Colonic mucosa (tissue), 4 donors: ENCODE measurements at places on chromosomes 3 and 15.

GRCh38 chr3:11140030-11140712 lies 14.1 kb upstream of the HRH1 start:
- peak; percentile 87 for DNase-seq

GRCh38 chr15:60795889-60796288 lies 316.9 kb upstream of the ICE2 start:
- no peak for DNase-seq

DNA sequence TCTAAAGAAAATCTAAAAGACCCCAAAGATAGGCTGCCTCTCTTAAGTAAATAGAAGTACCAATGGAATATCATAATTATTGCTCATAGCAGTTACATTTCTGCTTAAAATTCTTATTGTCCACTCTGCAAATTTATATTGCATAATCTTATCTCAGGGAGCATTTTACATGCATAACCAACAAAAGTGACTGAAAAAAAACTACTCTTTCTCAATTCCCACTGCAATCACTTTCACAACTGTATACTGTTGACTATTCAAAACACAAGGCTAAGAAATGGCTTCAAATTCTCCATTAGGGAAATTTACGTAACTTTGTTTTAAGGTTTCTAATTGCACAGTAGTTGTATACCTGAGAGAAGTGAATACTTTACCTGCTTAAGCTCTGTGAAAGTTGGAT lies 56.3 kb downstream of the HMG20A start:
- no peak for DNase-seq

- no peak for DNase-seq
These were observed 163.8 kb upstream of the CMC1 start for GRCh38 chr3:28077572-28077971.

DNA sequence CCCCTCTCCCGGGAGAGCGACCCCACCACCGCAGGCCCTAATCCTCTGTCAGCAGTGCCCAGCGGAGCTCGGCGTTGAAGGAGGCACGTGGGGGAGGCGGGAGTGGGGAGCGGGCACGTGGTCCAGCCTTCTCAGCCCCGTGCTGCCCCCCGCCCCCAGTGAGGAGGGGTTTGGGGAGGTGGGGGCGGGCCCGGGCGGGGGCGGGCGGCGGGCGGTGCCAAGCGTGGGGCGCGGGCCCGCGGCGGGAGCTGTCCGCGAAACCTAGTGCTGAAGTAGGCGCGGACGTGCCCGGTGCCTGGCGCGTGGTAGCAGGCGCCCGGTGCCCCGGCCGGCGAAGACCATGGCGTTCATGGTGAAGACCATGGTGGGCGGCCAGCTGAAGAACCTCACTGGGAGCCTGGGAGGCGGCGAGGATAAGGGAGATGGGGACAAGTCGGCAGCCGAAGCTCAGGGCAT lies at the start of gene CPLX3:
Gene CPLX3 (plus strand): TSS at position 264 of the 456 bp plus-strand sequence. CDS start 77 bp downstream, at position 341.
- no peak for DNase-seq

DNA sequence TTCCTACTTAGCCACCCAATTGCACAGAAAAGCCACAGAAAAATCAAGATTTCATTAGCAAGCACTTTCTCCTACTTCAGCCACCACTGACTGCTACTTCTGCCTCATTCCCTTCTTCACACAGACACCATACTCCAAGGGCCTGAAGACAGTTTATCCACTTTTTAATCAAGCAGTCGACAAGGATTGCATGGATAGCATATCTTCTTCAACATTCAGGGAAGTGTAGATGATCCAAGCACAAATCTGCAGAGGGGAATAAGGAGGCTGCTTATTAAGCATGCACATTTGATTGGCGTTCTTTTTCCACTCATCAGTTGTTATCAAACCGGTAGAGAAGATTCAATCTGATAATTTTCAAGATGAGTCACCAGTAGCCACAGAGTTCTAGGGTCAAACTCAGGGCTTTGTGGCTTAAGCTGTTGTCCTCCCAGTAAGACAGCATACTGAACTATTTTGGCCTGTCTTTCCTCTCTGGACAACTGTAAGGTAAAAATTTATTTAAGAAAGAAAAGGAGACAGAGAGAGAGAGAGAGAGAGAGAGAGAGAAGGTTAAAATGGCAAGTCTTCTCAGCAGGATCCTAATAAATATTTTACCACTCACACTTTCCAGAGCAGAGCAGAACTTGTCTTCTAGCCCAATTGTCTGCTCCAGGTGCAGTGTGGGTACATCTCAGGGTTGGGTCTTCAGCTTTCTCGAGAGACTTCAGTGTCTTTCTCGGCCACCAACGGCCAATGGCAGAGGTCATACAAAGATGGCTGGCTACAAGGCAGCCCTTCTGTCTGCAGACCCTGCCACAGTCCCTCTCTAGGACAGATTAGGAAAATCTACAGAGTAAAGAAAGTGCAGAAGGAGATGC lies 80.6 kb upstream of the BHLHE40 start:
- DNase-seq, result no peak

- DNase-seq, result no peak
These were observed 531 bp upstream of the BLOC1S6 start for GRCh38 chr15:45586601-45587094.

- DNase-seq, result no peak
These were observed 1.2 kb downstream of the CHMP2B start for GRCh38 chr3:87228316-87228715.

GRCh38 chr3:72009851-72010443 lies 225.0 kb upstream of the PROK2 start:
- DNase-seq, result no peak

DNA sequence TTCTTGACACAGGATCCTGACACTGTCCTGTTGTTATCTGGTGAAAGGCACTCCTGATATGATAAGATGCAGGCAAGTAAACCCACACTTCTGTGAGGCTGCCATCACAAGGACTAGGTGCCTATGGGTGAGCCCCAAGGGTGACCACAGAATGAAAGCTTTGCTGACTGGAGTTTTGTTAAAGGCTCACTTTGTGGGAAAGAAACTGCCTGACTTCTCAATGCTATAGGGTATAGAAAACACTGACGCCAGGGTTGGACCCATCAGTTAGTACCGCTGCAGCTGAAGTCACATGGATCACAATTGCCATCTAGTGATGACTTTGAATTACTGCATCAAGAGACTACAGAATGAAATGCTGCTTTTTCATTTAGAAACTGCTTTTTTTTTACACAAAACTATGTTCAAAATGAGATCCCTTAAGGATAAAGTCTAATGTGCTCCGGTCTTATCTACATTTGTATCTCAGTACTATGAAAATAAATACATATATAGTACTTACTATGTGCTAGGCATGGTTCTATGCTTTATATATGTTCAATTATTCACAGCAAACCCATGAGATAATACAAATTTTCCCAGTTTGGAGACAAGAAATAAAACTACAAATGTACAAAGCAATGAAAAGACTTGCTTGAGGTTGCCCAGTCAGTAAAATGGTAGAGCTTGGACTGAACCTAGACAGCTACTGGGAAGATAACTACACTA lies 64.2 kb upstream of the CMSS1 start:
- no peak for DNase-seq

DNA sequence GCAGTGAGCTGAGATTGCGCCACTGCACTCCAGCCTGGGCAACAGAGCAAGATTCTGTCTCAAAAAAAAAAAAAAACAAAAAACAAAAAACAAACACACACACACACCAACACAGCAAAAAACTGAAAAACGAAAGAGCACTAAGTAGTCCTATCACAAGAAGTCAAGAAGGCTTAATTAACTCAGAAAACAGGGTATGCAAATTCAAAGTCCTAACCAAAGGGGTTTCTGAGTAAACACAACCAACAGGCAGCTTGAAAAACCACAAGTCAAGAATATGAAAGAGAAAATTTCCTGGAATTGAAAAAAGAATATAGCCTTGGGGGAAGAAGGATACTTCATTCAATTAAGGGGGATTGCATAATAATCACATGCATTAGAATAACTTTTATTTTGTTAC lies 37.7 kb upstream of the PARP14 start:
- no peak for DNase-seq

DNA sequence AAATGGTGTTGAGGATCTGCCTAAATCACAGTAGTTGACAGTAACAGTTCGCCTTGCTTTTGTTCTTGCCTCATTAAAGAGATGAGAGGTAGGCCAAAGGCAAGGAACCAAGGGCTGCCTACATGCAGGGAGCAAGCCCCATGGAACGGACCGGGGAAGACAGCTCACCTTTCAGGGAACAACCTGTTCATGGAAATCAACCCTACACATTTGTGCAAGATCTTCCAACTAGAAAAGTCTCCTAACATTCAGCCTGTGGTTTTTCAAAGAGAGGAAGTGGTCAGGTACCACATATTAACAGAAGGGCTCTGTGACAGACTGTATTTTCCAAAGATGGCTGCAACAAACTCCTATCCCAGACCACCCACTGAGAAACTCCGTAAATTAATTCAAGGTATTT lies 1031.8 kb upstream of the NR2F2 start:
- no peak for DNase-seq

DNA sequence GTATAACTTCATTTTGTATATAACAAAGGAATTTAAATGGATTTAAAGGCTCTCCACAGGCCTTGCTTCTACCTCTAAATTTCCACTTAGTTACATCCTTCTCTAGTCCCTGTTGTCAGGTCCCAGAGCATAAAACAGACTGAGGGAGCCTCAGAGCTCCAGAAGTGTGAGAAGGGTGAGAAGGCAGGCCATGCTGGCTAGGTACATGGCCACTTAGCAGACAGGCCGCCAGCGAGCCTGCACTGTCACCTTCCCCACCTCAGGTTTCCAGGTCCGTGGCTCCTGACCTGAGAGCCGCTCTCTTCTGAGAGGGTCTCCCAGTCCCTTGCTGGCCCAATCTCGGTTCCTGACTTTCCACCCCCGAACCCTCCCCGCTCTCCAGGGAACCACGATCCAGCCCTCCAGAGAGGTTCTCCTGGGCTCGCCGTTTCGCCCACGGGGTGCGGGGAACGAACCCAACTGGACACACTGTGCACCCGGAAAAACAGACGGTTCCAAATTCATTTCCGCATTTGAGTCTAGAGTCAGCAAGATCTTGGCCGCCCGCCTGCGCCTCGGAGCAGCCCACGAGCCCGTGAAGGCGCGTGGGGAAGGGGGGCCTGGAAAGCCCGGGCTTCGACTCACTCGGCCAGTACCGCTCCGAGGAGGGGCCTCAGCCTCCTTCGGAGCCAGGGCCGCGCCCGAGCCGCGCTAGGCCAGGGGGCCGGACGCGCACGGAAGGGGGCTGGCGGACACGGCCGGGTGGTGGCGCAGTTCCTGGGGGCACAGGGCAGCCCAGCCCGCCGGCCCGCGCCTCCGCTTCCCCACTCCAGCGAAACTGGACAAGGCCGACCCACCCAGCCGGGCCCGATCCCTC lies 16.7 kb upstream of the SOX2 start:
- no peak for DNase-seq

DNA sequence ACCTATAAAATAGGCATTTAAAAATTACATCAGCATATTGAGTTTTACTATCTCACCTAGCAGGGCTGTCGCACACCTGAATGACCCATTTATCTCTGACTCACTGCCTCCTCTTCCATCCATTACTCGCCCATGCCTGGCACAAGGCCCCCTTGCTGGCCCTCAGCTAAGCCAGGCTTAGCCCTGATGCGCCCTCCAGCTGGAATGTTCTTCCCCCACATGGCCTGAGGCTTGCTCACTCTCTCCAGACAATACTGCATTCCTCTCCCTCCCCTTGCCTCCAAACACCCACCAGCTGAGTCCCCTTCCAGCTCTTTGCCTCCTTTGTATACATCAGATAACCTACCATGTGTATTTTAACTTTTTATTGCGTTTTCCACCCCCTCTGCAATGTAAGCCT lies 7.2 kb downstream of the SH3BP5 start:
- DNase-seq, result no peak

DNA sequence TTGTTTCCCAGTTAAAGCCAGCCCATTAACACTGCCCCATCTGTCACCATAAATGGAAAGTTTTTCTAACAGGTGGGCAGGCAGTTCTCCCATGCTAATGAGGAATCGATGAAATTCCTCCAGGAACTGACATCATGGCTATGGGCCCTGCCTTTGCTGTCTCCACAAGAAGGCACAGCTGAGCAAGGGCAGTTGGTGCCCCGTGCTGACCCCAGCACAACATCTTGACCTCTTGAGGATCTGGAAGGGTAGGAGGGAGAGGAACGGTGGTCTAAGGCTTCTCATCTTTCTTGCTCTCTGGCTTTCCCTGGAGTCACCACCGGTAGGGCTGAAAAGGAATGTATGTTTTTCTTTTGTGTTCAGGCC lies 46.7 kb downstream of the CHCHD6 start:
- no peak for DNase-seq

GRCh38 chr3:21508246-21508645 lies 242.8 kb downstream of the ZNF385D start:
- no peak for DNase-seq

DNA sequence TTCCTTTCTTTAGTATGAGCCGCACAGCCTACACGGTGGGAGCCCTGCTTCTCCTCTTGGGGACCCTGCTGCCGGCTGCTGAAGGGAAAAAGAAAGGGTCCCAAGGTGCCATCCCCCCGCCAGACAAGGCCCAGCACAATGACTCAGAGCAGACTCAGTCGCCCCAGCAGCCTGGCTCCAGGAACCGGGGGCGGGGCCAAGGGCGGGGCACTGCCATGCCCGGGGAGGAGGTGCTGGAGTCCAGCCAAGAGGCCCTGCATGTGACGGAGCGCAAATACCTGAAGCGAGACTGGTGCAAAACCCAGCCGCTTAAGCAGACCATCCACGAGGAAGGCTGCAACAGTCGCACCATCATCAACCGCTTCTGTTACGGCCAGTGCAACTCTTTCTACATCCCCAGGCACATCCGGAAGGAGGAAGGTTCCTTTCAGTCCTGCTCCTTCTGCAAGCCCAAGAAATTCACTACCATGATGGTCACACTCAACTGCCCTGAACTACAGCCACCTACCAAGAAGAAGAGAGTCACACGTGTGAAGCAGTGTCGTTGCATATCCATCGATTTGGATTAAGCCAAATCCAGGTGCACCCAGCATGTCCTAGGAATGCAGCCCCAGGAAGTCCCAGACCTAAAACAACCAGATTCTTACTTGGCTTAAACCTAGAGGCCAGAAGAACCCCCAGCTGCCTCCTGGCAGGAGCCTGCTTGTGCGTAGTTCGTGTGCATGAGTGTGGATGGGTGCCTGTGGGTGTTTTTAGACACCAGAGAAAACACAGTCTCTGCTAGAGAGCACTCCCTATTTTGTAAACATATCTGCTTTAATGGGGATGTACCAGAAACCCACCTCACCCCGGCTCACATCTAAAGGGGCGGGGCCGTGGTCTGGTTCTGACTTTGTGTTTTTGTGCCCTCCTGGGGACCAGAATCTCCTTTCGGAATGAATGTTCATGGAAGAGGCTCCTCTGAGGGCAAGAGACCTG lies 13.2 kb downstream of the GREM1 start:
- peak; percentile 94 for DNase-seq

- no peak for DNase-seq
These were observed 326.3 kb upstream of the NR2E3 start for GRCh38 chr15:71484080-71484479.

DNA sequence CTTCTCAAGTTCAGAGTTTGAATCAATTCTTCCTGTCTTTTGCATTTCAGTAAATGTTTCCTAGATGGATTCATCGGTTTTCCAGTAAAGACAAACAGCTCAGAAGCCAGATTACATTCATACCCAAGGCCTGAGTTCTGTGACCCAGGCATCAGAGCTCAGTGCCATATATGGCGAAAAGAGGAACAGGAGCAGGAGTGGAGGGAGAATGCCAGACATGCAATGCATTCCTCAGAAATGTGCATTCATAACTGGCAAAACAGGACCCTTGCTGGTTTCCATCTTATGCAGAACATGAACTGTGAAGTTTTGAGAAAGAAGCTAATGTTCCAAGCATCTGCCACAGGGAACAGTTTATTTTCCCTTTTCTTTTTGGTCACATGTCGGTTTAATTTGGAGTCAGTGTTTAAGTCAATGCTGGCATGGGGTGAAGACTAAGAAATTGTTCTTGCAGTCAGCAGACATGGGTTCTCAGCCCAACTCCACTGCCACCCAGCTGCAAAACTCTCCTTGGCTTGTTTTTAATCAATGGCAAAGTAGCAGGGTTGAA lies 116.5 kb downstream of the LPP start:
- no peak for DNase-seq

GRCh38 chr3:137008131-137008530 lies 50.3 kb downstream of the IL20RB start:
- DNase-seq, result no peak
